ENCODE measurements at places on chromosomes 4 and X.

- no peak for DNase-seq
Observed at GRCh38 chrX:118706681-118707080, 20.7 kb upstream of the IL13RA1 start.

DNA sequence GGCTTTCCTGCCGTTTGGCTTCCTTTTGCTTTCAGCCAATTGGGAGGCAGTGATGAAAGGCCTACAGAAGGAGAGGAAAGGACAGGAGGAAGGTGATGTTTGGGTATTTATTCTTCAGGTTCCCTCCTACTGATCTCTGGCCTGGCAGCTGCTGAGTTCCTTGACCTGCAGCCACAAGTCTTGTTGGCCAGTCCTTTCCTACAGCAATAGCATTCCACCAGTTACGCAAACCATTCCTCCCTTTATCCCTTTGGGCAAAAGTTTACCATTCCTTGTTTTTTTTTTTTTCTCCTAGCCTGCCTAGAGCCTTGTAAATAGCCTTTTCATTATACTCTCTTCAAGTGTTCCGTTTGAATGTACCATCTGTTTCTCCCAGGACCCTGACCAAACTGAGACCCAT, 198.1 kb upstream of the FTHL17 start:
- DNase-seq: no peak

DNA sequence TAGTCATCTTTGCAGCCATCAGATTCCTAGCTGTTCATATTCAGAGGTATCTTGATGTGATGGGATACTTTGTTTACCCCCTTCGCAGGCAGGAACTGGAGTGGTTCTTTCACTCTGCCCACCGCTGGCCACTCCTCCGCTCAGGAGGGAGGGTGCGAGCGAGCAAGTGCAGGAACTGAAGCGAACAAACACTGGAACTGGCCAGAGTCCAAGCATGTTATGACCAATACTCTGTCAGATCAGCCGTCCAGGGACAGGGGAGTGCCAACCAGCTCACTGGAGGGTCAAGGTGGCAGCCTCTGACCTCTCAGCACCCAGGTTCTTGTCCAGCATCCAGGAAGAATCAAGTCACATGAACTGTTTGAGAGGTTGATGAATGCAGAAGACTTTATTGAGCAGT, 18.0 kb upstream of the MANBA start:
- DNase-seq: no peak

DNA sequence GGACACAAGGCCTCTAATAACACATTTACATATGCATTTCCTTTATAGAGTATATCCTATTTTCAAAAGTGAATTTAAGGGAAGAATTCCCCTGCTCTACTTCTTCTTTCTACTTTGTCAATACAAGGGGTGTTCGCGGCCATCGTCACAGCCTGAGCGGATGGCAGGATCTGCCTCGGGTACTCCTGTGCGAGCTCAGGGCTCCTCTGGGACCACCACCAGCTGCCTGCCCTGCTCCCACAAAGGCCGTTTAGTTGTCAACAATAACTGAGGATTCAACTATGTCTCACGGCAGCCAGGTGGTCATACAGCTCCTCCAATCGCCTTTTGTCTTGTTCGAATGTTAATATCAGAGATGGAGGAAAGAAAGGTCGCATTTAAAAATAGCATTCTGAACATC, 228.2 kb upstream of the TENM3 start:
- DNase-seq: no peak

DNA sequence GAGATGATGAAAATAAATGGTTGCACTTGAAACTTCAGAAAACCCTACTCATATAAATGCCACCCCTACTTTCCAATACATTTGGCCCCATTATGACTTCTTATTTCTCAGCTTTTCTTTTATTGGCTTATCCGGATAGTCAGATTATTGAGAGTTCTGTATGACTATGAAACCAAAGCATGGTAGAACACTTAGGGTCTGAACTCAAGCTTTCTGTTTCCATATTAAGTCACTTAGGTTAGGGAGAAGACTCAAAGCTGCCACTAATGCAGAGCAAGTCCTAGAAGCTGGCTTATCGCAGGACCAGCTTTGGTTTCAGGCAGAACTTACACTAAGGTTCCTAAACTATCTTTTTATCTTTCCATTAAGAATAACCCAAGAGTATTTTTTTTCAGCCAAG, 229.9 kb upstream of the CPEB2 start:
- no peak for DNase-seq

DNA sequence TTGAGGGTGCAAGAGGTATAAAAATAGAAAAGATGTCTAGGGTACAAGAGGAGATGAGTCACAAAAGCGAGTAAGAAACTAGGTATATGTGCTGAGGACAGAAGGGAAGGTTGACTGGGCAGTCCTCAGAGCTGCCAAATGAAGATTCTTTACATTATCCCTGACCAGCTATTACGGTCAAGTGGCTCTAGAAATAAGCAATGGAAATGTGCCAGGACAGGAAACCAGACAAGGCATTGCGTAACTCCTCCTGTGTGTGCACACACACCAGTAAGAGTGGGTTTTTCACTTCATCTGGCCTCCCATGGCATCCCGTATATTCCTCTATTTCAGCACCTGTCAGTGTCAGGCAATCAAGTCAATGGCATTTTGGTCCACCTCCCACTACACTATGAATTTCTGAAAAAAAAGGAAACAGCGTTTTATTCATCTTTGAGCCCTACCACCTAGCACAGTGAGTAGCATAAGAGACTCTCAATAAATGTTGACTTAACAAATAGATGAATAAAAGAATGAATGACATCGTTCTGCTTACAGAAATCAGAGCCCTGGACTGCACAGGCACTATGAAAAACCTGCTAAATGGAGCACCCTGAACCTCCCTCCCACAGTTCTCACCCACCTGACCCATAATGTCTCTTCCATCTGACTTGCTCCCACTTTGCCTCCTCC, 62.6 kb upstream of the KLF3 start:
- DNase-seq: peak; percentile 49

- peak; percentile 16 for DNase-seq
Observed at GRCh38 chr4:3291969-3292570, 751 bp upstream of the RGS12 start.

GRCh38 chr4:184669251-184669650, 19.7 kb downstream of the PRIMPOL start:
- DNase-seq: no peak

DNA sequence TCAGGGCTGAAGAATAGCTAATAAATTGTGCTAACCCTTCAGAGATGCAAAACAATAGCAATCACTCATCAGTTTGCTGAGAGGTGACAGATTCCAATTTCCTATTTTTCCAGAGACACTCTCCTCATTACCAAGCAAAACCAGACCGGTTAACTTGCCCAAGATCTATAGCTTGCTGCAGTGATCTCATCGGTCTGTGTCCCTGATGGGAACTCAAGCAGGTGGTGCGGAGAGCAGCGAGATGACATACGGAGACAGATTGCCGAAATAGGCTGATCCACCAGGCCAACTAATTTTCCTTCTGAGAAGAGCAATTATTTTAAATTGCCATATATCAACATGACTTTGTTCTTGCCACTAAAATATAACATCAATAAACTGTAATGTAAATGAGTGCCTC, 10.5 kb upstream of the DCHS2 start:
- DNase-seq: no peak

GRCh38 chrX:3129256-3129655, 88.0 kb downstream of the ARSF start:
- DNase-seq: no peak

- no peak for DNase-seq
Observed at GRCh38 chr4:139643042-139643895, 22.4 kb upstream of the MGST2 start.

DNA sequence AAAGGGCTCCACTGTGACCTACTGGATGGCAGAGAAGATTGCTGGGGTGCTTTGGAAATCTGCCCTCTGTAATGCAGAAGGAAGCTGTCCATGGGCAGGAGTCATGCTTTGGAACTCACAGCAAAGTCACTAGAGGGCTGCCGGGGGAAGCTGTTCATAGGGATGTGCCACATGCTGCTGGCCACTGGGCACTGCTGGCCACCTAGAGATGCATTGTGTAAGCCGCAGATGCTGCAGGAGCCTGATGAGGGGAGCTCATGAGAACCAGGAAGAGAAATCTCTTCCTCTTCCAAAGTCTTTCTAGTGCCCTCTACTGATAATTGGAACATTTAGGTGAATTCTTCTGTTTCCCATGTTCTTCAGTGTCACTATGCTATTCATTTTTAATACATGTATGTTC, 31.2 kb upstream of the UXT start:
- no peak for DNase-seq
